Activated naive CD4-positive, alpha-beta T cell treated with anti-CD3 and anti-CD28 coated beads, Interleukin-2, amount 50 U/mL, for 16 hours (primary cell): ENCODE measurements at places on chromosomes 16 and 17.

GRCh38 chr16:65981057-65981456, 385.4 kb upstream of the CDH5 start:
- DNase-seq = no peak

DNA sequence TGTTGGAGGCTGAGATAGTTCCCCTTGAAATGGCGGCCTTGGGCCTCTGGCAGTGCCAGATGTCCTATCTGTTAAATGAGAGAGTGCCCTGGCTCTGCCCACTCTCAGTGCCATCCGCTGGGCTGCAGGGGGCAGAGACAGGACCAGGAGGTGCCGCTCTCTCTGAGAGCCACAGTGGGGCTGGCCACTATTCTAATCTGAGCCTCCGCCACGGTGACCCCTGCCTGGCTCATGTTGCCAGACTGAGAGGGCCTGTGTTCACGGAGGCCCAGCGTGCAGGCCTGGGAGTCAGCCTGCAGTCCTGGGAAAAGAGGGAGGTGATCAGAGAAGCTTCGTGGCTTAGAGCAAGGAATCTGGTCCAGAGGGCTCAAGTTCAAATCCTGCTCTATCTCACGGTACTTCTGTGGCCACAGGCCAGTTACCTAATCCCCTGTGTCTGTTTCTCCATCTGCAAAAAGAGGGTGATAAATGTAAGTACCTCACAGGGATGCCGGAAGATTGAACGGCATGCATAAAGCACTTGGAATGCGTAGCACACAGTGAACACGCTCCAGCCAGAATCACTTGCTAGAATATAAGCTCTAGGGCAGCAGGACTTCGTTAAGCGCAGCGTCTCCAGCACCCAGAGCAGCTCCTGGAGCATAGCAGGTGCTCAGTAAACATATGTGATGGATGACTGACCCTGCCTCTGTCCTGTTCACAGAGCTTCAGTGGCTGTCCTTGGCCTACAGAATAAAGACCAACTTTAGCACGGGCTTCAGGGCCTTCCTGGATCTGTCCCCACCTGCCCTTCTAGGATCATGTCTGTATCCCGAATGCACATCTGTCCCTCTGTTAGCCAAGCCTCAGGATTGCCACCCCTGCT, 6.3 kb downstream of the ATP2A3 start:
- no peak for DNase-seq

DNA sequence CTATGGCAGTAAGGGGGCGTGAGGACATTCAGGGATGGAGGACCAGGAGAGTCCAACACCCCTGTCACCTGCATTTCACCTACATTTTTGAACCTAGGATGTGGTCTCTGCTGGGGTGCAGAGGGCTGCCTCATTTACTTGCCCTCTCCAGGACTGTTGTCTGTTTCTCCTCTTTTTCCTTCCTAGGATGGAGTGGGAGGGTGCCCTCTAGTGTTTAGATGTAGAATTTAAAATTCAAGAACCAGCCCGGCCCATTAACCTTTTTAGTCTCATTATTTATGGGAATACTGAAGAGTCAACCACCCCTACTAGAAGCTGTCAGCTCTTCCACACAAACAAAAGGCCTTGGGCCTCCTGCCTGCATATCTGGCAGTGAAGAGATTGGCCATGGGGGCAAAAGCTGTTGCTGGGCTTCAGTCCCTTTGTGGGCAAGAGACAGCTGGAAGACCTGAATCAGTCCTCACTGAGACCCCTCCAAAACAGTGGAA, 2.5 kb upstream of the STARD3 start:
- no peak for DNase-seq

DNA sequence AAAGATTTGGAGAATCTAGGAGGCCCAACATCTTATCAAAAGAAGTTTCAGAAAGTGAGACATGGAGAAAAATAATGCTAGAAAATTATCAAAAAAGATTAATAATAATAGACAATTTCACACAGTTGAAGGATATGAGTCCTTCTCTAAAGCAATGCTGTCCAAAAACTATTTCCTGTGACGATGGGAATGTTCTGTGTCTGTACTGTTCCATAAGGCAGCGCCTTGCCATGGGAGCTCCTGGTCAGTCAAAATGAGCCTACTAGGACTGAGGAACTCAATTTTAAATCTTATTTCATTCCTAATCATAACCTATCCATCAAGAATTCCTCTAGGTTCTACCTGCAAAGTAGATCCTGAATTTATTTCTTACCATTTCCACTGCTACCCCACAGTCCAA, 49.0 kb downstream of the CACNG1 start:
- no peak for DNase-seq

DNA sequence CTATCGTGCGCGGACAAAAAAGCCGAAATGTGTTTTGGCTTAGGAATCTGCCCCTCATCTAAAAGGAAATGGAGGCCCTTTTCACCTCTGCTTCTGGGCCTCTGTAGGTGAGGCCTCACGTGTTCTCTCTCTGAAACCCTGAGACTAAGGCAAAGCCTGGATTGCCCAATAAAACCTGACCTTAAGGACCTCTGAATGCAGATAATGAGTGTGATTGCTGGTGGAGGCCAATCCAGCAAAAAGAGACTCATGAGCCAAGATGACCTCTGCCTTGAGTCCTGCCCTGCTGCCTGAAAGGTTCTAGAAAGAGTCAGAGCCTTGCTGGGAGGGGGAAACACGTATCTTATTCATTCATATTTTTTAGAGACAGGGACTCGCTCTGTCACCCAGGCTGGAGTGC, 44.5 kb upstream of the ABR start:
- DNase-seq = no peak

GRCh38 chr17:4293572-4293971, 29.8 kb upstream of the ANKFY1 start:
- no peak for DNase-seq

GRCh38 chr17:75105126-75106080, 4.4 kb upstream of the ARMC7 start:
- DNase-seq = peak; percentile 37

- no peak for DNase-seq
These were observed 23.8 kb upstream of the ZNF469 start for GRCh38 chr16:88359008-88359407.

GRCh38 chr16:2464333-2464732, 4.4 kb downstream of the TEDC2 start:
- no peak for DNase-seq

GRCh38 chr17:19915245-19915978, 47.7 kb upstream of the ULK2 start:
- no peak for DNase-seq

- no peak for DNase-seq
These were observed 174.0 kb upstream of the CIBAR2 start for GRCh38 chr16:85286066-85286831.

- DNase-seq = no peak
These were observed 70.9 kb downstream of the PLXDC1 start for GRCh38 chr17:39080421-39081078.

DNA sequence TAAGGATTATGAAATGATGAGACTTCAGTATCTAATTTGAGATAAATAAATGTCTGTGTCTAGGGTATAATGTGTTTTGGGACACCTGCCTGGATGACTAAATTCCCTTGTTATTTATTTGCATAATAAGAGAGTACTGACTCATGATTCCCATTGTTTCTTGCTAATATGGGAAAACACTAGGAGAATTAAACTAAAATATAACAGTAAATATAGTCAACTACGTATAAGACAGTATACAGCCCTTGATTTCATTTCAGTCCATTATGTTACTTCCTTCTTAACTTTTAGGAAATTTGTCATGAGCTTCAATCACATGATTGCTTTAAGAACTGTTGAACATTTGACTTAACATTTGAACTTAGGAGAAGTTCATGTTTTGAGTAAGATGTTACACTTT, 62.4 kb downstream of the VMP1 start:
- DNase-seq = no peak

GRCh38 chr17:69492410-69493071, 78.0 kb downstream of the MAP2K6 start:
- DNase-seq = no peak

GRCh38 chr17:78645421-78646295, 68.5 kb upstream of the DNAH17 start:
- peak; percentile 61 for DNase-seq

GRCh38 chr17:79606487-79607281, 4.2 kb downstream of the RBFOX3 start:
- no peak for DNase-seq

DNA sequence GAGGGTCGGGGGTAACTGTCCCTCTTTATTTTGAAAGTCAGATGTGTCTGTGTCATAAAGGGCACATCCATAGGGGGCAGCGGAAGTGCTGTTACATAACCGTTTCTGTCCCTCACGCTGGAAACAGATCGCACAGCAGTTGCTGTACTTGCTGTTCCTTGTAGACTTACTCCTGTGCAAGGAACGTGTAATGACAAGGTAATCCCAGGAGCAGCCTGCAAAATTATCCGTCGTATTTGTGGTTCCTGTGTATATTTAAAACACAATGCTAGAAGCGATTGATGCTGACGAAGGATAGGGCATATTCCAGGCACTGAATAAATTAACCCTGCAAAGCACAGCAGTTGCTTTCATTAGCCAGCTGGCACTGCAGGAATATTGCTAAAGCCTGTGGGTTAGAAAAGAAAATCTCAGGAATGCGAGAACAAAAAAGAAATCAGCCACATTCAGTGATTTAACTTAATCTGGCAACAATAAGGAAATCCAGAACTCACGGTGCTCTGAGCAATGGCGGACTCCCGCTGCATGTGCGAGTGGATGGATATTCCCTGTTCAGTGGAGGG, 76.2 kb downstream of the SPECC1 start:
- DNase-seq = no peak

- DNase-seq = peak; percentile 17
These were observed 27.1 kb downstream of the CDH13 start for GRCh38 chr16:82653550-82654511.

GRCh38 chr16:87685405-87685755, 80.4 kb downstream of the KLHDC4 start:
- DNase-seq = no peak

- DNase-seq = no peak
These were observed 800 bp downstream of the PLEKHH3 start for GRCh38 chr17:42675965-42676423.

DNA sequence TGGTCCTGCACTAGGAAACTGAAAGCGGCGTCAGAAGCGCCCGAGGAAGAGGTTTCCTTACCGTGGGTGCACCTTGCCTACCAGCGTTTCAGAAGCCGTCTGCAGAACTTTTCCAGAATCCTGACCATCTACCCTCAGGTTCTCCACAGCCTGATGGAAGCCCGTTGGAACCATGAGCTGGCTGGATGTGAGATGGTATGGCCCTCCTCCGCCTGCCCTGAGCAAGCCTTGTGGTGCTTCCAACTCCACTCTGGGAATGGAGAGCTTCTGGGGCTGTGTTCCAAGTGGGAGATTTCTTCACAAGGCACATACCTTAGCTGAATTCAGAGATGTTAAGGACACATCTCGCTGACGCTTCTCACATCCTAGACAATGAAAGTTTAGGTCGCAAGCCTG, 51.8 kb upstream of the ENDOV start:
- DNase-seq = no peak

DNA sequence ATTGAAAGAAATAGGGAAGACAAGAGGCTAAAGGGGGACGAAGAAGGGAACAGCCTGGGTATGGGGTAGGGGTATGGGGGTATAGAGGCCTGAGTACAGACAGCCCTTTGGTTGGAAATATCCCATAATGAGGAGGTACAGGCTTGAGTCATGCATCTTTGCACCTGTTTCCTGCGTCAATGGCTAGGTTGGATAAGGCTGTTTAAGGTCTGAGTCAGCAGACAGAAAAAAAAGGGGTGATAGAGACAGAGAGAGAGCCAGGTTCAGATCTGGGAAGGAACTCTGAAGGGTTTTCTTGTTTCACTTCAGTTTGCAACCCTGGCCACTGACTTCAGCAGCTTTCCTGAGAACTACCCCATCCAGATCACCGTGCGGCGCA, 8.5 kb downstream of the FNDC8 start:
- no peak for DNase-seq

GRCh38 chr17:76753061-76753961, 15.4 kb downstream of the MFSD11 start:
- peak; percentile 38 for DNase-seq

- DNase-seq = peak; percentile 44
These were observed 360.4 kb downstream of the SEC14L1 start for GRCh38 chr17:77501101-77501566.

DNA sequence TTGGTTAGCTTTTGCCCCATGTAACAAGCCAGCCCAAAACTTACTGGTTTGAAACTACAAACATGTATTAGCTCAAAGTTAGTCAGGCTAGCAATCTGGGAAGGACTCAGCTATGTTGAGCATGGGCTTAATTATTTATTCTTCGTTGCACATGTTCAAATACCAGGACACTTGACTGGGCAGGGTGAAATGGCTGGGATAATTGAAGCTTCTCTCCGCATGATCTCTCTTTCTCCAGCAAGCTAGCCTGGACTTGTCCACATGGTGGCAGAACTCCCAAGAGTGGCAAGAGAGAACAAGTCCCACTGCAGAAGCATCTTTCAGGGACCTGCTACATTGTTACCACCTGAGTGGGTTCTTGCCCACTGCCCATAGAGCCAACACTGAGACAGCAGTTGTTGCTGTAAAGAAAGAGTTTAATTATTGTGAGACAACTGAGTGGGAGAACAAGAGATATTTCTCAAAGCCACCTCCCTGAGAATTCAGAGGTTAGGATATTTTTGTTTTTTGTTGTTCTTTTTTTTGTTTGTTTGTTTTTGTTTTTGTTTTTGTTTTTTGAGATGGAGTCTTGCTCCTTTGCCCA, 16.8 kb upstream of the ATF7IP2 start:
- DNase-seq = no peak

DNA sequence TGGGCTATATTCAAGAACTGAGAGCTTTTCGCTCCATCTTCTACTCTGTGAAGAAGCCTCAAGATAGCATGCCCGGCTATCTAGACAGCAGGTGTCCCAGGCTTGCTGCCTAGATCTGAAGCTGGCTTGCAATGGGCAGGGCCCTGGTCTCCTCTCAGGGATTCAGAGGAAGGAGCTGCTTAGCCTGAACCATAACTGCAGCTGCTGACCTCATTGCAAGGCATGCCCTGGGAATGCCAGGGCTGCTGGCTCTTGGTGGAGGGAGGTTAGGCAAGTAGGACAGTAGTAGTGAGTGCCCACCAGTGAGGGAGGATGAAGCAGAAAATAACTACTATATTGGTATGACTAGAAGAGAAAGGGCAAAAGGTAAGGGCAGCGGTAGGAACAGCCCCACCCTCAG, 21.3 kb upstream of the SLC35B1 start:
- DNase-seq = no peak
